ENCODE measurements at places on chromosomes 5 and 9.
A peak's percentile ranks its signal among the peaks of the same experiment; 100 is the strongest.

DNA sequence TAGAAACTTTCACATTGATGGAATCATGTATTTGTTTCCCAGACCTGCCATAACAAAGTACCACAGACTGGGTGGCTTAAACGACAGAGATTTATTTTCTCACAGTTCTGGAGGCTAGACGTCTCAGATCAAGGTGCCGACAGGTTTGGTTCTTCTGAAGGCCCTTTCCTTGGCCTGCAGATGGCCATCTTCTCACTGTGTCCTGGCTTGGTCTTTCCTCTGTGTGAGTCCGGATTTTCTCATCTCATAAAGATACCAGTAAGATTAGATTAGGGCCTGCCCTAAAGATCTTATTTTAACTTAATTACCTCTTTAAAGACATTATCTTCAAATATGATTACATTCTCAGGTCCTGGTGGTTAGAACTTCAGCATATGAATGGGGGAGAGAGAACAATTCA lies 5.8 kb downstream of the USP20 start:
- DNase-seq, result no peak

DNA sequence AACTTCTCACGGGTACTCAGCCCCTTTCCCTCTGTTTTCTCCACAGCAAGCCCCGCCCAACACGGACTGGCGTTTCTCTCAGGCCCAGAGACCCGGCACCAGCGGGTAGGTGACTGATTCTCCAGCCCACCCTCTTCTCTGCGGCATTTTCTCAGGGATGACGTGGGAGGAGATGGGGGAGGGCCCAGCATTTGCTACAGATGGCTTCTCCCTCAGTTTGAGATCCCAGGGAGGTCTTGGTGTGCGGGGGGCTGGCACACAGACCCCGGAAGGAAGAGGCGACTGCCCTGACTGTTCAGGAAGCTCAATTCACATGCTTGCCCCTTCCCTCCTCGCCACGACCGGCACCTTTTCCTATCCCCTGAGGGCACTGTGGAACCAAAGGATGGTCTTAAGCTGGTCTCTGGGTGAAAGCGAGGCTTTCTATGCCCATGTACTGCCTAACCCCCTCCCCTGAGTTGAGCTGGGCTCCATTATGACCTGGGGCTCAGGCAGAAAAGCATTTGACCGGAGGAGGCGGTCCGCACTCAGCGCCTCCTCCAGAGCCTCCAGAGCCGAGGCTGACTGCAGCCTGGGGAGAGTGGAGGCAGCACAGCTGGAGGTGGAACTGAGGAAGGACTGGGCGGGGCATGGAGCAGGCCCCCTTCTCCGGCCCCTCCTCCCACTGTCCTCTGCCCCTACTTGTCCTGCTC lies 6.0 kb downstream of the PCDHGC5 start:
- no peak for DNase-seq

DNA sequence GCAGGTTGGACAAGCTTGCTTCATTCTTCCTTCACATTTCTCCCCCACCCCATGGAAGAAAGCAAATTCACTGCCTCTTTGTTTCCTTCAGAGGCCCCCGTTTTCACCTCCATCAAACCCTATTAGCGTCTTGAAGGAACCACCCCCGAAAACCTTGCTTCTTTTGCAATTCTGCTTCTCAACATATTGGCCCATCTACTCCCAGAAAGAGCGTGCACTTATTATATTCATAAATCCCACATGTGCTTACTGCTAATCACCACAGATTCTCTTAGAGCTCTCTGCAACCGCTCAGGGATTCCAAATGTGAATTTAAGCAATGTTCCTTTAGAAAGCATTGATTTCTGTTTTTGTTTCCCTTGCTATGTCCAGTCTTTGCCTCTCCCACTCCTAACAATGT lies 1.1 kb downstream of the F2RL2 start:
- DNase-seq, result no peak

GRCh38 chr5:29113516-29113915 lies 2075.1 kb upstream of the CDH9 start:
- DNase-seq, result no peak

- DNase-seq, result no peak
Measured at GRCh38 chr9:120610975-120611689, 31.2 kb upstream of the CDK5RAP2 start.

DNA sequence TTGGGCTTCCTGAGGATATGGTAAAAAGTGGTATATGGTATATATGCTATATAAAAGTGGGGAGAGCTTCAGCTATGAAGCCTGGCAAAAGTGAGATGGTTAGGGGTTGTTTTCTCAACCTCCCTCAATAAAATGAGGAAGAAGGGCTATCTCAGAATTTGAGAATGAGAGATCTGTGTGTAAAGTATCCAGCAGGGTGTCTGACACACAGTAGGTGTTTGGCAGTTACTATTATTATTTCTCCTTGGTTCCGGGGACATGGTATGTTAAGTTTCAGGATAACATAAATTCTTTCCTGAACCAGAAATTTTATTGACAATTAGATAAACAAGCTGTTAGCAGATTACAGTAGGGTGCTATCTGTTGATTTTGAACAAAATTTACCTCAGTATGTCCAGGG lies 94.1 kb downstream of the DENND1A start:
- no peak for DNase-seq

DNA sequence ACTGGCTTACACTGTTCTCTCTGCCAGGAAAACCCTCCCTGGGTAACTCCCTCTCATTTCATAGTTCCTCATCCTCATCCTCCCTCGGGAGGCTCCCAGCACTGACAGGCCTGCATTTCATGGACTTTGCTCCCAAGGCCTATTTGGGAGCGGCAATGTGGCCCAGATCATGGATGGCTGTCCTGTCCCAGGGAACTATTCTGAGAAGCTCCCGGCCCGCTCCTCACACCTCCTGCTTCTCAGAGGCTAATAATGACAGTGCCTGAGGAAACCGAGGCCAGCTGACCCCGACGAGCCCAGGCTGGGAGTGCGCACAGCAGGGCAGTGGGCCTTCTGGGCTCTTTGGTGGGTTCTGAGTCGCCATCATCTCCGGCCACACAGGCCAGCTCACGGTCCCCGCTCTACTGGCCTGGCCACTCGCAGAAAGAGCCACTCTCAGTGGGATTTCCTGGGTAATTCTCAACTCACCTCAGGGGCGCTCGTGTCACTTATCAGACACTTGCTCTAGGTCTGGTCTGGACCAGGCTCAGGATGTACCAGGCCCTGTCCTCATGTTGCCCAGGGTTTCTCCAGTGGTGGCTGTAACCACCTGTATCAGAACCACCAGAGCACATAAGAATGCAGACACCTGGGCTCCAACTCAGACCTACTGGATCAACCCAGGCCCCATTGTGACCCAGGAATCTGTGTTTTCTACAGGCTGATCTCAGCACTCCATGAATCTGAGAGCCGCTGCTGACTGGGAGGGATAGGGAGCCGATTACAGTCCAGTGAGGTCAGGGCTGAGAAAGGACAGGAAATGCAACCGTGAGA lies 2.0 kb upstream of the DOLPP1 start:
- no peak for DNase-seq

- DNase-seq, result no peak
Measured at GRCh38 chr9:133051281-133051900, 10.4 kb upstream of the CEL start.

DNA sequence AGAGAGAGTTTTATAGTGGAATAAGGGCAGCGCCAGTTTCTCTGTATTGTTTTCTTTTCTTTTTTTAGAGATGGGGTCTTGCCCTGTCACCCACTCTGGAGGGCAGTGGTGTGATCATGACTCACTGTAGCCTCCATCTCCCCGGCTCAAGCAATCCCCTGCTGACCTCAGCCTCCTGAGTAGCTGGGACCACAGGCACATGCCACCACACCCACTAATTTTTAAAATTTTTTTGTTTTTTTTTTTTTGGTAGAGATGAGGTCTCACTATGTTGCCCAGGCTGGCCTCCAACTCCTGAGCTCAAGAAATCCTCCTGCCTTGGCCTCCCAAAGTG lies 119.0 kb downstream of the PIK3R1 start:
- DNase-seq, result no peak

- DNase-seq, result peak; percentile 79
Measured at GRCh38 chr5:143551820-143552251, 148.3 kb upstream of the NR3C1 start.

- DNase-seq, result no peak
Measured at GRCh38 chr5:141040093-141040770, 10.9 kb upstream of the PCDHB1 start.

DNA sequence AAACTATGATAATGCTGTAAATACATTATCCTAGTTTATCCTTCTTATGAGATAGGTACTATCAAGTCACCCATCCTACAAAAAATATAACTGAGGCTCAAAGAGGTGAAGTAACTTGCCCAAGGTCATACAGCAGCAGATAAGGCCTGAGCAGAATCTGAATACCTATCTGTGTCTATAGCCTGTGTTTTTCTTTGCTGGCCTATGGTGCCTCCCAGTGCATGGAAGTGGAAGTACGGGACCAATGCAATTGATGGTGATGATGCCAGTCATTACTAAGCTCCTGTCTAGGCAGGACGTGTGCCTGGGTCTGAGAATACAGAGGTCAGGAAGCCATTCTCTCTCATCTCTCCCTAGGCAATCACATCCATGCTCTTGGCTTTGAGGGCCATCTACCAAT lies 67.8 kb downstream of the FAT2 start:
- DNase-seq, result no peak

DNA sequence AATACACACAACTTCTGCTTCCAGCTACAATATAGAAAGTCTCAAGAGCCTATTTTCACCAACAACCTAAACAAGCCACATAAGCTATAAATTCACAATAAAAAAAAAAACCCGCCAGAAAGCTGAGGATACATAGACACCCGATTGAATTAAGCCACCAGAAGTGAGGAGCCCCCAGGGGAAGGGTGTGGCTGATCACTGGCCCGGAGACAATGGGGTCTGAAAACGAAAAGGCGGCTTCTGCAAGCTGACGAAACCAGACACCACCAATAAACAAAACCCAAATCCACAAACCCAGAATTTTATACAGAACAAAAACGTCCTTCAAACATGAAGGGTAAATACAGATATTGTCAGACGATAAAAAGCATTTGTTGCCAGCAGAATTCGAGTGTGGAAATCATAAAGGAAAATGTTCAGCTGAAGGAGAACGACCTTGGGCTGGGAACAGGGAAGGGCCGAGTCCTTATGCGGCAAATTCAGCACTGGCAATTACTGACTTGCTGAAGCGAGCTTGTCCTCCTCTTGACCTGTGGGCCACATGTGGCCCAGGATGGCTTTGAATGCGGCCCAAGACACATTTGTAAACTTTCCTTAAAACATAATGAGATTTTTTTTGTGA lies 39.6 kb upstream of the CEP72 start:
- DNase-seq, result no peak

GRCh38 chr9:113504725-113505590 lies 41.4 kb downstream of the RGS3 start:
- DNase-seq, result no peak

All from fibroblast of skin of left quadriceps (primary cell).